ENCODE measurements at places on chromosomes 7 and 10.

- no peak for DNase-seq
These were observed 508.7 kb upstream of the SEMA3D start for GRCh38 chr7:85695533-85695932.

GRCh38 chr10:52533986-52534385, 219.9 kb downstream of the DKK1 start:
- DNase-seq, result no peak

- no peak for DNase-seq
These were observed 42.3 kb downstream of the GPAM start for GRCh38 chr10:112141292-112141691.

GRCh38 chr7:26329520-26330255, 38.0 kb downstream of the SNX10 start:
- no peak for DNase-seq

All from activated CD4-positive, alpha-beta T cell treated with anti-CD3 and anti-CD28 coated beads for 24 hours (primary cell).